ENCODE measurements at places on chromosomes 16 and 17.

DNA sequence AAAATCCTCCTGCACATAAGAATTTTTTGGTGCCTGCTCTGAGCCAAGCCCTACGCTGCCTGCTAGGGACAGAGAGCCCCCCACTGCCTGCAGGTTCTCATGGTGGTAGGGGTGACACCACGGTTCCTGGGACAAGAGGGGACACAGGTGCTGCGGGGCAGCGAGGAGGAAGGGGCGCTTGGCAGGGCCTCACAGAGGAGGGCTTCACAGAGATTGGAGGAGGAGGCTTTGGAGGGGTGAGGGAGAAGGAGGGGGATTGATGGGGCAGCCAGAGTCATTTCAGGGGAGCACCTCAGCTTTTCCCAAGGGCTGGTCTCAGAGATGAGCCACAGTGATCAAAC is 29.8 kb upstream of the GSG1L start:
- DNase-seq, result no peak

DNA sequence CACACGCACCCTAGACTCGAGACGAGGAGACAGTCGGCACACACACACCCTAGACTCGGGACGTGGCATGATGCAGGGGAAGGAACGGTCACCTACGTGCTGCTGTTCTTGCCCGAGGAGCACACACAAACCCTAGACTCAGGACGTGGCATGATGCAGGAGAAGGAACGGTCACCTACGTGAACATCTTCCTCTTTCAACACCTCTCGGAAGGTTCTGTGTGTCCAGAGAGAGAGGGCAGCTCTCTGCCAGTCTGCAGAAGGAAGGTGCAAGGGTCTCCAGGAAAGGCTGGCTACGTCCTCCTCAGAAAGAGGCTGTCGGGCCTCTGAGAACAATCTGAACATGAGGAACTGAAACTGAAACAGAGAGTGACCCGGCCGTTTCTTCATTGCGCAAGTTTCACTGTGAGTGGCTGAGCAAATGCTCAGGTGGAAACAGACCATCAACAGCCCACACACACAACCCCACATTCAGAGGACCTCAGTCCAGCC is 43.4 kb downstream of the ZNF276 start:
- DNase-seq, result peak; percentile 46

GRCh38 chr16:46648656-46649055 is 27.5 kb upstream of the SHCBP1 start:
- DNase-seq, result no peak

DNA sequence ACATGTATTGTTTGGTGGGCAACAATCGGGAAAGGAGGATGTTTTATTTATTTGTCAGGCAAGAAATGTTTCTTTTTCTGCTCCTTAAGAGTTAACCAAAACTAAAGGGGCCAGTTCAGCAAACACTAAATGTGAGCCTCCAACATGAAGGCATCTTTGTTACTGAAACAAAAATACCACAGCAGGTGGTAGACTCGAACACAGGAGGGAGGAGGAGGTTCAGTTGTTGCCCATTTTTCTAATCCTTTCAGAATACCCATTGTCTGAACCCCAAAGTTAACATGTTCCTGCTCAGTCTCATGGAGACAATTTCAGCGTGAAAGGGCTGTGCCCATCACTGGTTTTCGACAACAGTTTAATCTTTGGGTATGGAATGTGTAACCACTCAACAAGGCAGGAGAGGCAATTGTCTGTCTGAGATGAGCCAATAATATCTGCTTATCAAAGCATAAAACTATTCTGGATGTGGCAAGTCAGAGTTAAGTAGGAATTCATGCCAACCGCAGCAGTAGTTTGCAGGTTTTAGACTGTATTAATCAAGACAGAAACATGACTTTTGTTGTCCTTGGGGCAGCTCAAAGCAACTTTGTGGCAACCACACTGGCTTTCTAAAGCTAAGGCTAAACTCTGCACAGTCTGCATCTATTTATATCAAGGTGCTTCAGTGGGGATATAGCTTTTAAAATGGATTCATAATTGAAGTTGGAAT is 211.7 kb downstream of the FTO start:
- DNase-seq, result no peak

GRCh38 chr17:29732613-29733012 is 109.9 kb upstream of the CORO6 start:
- no peak for DNase-seq

DNA sequence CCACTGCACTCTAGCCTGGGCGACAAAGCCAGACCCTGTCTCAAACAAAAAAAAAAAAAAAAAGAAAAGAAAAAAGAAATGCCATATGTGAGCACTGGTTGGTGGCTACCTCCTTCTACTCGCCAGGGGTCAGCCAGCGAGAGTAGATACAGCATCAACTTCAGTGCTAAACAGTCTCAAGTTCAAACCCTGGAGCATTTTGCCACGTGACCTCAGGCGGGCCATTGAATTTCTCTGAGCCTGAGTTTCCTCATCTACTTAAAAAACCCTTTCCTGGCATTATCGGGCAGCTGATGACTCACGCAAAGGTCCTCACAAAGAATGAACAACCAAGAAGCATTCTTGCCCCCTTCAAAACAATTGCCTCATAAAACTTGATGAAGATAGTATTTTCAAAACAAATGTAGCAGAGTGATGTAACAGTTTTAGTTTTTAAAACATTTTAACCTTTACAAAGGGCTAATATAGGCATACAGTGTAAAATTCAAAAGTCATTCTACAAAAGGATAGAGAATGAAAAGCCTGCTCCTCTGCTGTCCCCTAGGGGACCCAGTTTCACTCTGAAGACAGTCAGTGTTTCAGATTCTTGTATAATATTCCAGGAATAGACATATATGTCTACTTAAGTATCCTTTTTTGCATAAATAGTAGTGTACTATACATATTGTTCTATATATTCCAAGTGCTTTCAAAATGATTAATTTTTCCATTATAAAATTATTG is 28.4 kb downstream of the DNAH2 start:
- peak; percentile 41 for DNase-seq

DNA sequence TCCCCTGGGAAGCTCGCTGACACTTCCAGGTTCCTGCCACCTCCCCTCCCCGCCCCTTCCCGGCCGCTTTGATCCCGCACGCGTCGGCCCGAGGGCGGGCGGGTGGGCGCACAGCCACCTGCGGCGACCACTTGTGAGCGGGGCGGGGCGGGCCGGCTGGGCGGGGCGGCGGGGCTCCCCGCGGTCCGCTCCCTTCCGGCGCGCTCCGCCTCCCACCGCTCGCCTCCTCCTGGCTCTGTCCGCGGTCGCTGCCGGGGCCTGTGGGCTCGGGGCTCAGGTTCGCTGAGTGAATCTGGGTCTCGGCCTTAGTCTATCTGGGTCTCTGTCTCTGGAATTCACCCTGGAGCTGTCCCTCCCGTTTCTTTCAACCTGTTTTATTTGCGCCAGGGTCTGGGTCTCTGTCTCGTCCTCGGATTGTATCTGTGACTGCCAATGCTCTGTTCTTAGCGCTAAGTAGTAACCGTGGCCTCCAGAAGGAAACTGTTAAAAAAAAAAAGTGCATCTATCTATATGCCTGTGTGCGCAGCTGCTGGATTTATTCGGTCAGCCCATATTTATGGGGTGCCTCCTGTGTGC is 2.7 kb upstream of the HES7 start:
- no peak for DNase-seq

DNA sequence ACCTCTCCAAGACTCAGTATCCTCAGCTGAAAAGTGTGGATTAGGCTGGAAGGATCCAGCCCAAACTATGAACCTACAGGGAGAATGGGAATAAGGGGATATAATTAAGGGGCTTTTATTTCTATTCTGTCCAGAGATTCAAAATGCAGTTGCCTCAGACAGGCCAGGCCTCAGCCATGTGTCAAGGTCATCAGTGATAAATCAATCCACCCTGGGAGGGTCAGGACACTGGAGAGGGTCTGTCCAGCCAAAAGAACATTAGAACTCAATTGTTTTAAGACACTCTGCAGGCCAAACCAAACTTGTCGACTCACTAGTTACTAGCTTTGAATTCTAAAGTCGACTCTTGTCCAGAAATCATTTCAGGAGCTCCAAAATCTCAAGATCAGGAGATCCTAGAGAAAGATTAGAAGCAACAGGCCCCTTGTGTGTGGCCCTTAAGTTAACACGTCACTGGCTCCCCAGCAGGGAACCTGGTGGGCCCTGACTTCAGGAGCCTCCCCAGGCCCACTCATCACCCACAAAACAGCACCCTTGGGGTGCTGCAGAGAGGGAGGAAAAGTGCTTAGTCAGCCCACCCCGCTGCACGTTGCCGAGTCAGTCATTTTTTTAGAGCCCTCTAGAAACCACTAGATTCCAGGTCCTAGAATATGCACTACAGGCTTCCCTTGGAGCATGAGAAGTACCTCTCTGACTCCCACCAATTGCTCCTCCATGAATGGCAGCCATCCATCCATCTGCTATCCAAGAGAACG is 156.8 kb downstream of the XYLT1 start:
- no peak for DNase-seq

GRCh38 chr16:85584819-85585282 is 28.3 kb upstream of the GSE1 start:
- DNase-seq, result no peak

DNA sequence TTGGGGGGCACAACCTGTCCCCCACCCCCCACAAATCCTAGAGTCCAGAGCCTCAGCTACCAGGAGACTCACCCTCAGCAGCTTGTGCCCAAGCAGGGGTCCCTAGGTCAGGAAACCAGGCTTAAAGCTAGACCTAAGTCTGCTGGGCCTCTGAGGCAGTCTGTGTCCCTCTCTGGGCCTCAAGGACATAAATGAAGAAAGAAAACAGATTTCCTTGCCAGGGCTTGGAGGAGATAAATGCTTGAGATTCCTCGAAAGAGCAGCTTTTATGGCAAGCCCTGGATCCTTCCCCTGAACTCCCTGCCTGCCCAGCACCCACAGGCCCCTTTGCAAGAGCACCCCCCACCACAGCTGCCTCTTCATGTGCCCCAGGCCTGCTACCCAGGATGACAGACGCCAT is 3.3 kb downstream of the SRCIN1 start:
- DNase-seq, result no peak

GRCh38 chr17:81926451-81927151 is 934 bp downstream of the MAFG start:
- peak; percentile 88 for DNase-seq

GRCh38 chr17:1413281-1413791 is 13.3 kb upstream of the YWHAE start:
- DNase-seq, result no peak

DNA sequence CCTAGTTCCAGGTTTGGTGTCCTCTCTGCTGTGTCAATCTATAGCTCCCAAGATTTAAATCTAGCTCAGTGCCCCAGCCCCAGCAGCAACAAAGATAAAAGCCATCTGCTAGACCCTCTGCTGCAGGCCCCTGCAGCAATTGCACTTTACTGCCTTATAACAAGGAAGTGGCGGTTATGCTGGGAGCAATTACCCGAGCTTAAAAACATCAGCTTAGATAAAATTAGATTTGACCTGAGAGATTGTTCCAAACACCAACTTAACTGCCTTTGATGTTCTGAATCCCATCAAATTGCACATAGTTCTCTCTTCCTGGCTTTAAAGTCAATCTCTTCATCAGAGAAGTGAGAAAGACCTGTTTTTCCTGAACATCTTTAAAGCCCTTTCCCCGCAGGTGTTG is 62.4 kb upstream of the SHISA6 start:
- no peak for DNase-seq

DNA sequence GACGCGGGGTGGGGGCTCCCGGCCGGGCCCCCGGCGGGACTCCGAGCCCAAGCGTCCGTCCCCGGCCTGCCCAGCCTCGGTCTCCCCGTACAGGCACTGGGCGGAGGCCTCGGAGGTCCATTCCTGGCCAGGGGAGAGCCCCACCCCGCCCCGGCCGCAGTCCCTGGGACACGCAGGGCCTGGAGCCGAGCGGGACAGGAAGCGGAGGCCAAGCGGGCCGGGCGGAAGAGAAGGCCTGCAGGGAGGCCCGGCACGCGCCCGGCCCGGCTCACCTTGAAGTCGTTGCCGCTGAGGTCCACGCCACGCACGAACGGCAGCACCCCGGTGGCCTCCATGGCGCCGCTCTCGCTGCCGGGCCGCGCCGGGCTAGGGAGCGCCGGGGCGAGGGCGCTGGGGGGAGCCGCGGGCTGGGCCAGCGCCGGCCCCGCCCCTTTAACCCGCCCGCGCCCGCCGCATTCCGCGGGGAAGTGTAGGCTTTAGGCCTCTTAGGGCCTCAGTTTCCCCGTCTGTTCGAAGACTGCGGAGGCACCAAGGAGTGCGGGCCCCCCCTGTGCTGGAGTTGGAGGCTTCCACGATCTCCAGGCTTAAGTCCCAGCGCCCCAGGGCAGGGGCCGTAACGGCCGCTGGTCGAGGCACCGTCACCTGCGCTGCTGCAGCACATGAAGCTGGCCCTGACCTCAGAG is at the start of gene FLII:
TSS of gene FLII (minus strand) at position 383 of the 683 bp plus-strand sequence. CDS start at position 335, 48 bp downstream.
- peak; percentile 3 for DNase-seq

DNA sequence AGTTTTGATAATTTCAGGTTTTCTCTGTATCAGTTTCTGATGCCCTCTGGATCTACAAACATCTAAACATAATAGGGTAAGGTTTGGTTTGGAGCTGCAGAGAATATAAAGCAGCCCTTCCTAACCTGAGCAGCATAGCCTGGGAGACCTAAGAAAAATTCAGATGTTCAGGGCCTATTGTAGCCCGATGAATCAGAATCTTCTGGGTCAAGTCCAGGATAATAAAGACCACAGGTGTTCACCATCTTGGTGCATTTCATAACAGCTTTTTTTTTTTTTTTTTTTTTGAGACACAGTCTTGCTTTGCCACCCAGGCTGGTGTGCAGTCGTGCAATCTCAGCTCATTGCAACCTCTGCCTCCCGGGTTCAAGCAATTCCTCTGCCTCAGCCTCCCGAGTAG is 19.7 kb upstream of the ARHGAP17 start:
- DNase-seq, result no peak

DNA sequence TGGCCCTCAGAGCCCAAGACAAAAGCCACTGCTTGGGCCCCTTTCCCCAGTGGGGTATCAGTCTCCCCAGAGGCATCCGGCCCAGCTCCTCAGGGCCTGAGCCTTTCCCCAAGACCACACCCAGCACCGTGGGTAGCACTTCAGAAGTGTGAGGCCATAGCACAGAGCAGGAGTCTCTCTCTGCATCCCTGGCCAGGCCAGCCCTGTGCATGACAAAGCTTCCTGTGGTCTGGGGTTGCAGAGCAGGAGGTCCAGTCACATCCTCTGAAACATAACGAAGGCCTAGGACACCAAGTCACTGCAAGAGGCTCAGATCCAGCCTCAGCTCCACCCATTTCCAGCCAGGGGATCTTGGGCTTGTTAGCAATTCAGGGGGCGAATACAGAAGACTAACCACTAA is 56.8 kb upstream of the ZNF423 start:
- DNase-seq, result no peak
